Occipital lobe (tissue), 3 donors: ENCODE measurements at places on chromosomes 12 and 14. TPM values are rescaled to one million over a fixed set of nuclear protein-coding genes. Genes with fewer than 3 reads are reported as not detected.

GLS2 gene
- 5.9 TPM for total RNA-seq

NUP107 gene
- total RNA-seq = 72.1 TPM

PLCZ1 gene
- total RNA-seq = not detected

LPAR5 gene
- total RNA-seq = 0.62 TPM

BEGAIN gene
- 8.1 TPM for total RNA-seq

SLC6A12 gene
- 4.4 TPM for total RNA-seq

JAG2 gene
- total RNA-seq = 31.7 TPM

NOC4L gene
- 6.2 TPM for total RNA-seq

PAX9 gene
- total RNA-seq = under 0.01 TPM

KRT83 gene
- not detected for total RNA-seq

RAD51AP1 gene
- 5.5 TPM for total RNA-seq

SERPINA3 gene
- 0.94 TPM for total RNA-seq

SPIC gene
- 0.16 TPM for total RNA-seq

TRHDE gene
- total RNA-seq = 57.1 TPM

GPR84 gene
- 0.16 TPM for total RNA-seq
